Stimulated activated CD8-positive, alpha-beta memory T cell treated with anti-CD3 and anti-CD28 coated beads, Interleukin-7, amount 100 ng/mL, for 48 hours (primary cell): ENCODE measurements at places on chromosomes 13 and 19.

DNA sequence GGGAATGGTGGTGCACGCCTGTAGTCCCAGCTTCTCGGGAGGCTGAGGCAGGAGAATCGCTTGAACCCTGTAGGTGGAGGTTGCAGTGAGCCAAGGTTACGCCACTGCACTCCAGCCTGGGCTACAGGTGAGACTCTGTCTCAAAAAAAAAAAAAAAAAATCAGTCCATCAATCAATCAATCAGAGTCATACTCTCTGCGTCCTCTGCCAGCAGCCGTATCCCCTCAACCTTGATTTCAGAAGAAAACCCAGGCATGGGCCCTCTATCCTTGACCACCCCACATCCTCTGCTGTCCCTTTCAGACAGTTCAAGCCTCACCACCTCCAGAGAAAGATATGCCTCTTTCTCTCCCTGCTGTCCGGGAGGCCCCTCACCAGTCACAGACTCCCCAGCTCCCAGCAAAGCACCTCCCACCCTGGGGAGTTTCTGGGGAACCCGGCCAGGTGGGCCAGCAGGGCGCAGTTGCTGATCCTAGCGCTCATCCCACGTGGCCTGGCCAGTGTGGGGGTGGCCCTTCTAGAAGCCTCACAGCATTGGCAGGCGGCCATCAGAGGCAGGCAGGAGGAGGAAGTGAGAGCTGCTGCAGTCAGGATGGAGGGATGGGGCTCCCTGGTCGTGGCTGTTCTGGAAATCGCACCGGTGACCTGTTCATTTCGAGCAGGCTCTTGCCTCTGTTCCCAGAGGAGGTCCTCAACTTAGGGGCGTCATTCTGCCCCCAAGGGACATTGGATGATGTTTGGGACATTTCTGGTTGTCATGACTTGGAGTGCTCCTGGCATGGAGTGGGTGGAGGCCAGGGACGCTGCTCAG is 10.2 kb upstream of the JSRP1 start:
- DNase-seq: no peak

- no peak for DNase-seq
Observed at GRCh38 chr13:22447132-22447886, 733.5 kb upstream of the SGCG start.

- no peak for DNase-seq
Observed at GRCh38 chr13:99636728-99637353, 135.6 kb downstream of the TM9SF2 start.

- no peak for DNase-seq
Observed at GRCh38 chr19:29483641-29483920, 42.2 kb upstream of the VSTM2B start.

DNA sequence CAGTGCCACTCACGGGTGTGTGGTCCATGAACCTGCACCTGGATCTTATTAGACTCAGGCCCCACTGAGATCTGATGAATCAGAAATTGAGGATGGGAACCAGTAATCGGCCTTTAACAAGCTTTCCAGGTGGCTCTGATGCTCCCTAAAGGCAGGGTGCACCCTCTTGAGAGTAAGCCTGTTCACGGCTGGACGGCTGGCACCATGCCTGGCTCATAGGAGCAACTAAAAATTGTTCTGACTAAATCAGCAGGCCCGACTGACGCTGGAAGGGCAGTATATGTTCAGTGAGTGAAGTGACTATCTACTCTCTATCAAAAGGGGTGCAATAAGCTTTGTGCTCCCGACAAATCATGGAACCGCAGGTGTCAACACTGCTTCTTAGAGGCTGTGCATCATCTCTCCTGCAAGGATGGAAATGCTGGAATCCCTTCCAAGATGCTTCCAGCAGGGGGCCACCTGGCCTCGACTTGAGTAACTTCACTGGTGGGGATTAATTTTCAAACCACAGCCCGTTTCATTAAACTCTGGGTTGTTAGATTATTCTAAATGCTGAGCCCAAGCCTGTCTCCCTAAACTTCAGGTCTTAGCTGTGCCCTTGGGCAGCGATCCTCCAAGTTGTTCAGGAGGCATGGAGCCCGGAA is 28.4 kb downstream of the TMTC4 start:
- DNase-seq: no peak
